A549 (cell line): ENCODE measurements at places on chromosomes 5 and 9.

GRCh38 chr5:62268234-62268633 is 37.8 kb upstream of the KIF2A start:
- peak; percentile 14 for DNase-seq

GRCh38 chr5:142537938-142538337 is 148.0 kb downstream of the FGF1 start:
- DNase-seq, result no peak

DNA sequence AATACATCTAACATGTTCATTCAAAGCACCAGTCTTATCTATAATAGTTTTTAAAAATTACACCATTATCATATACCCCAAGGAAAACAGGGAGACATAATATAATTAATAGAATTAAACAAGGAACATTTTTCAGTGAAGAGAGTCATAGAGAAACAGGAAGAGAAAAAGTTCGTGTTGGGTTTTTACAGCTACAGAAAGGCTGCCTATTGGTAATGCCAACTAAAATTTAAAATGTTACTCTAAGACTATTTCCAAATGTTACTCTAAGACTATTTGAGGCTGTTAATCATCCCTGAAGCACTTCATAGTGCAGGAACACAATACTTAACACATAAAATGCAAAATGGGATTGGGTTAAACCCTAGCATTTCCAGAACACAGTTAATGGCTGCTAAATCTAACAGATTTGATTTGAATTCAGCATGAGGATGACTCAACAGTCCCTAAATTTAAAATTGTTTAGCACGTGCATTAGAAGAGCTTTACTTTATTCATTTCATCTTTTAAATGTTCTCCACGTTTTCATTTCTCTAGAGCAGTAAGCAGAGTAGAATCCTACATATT is 54.5 kb downstream of the OXCT1 start:
- no peak for DNase-seq

DNA sequence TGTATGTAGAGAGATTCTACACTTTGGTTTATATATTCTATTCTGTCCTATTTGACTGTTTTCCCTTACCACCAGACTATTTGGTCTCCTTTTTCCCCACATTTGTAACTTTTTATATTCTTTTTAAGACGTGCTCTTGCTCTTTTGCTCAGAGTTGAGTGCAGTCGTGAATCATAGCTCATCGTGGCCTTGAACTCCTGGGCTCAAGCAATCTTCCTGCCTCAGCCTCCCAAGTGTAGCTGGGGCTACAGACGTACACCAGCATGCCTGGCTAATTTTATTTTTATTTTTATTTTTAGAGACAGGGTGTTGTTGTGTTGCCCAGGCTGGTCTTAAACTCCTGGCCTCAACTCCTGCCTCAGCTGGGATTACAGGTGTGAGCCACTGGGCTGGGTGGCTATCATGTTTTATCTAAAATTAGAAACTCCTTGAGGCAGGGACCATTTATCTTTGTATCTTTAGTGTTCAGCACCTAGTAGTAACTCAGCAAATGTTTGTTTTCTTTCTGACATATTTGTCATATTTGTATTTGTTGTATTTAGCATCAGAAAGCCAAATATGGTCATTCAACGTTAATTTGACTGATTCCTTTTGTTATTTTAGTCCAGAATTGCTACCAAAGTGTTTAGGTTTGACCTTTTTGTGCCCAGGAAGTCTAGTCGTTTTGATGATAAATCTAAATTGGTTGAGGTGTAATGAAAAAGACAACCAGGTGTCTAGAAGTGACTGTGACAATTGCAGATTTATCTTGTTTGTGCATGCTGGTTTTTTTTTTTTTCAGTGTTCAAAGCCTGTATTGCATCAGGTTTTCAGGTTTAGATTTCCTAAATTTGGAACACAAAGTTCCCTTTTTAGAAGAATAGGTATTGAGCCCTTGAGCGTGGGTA is 44.3 kb downstream of the ERBIN start:
- no peak for DNase-seq

- DNase-seq, result peak; percentile 86
Observed at GRCh38 chr9:136693490-136694162, 6.4 kb upstream of the AGPAT2 start.
